ENCODE measurements at places on chromosomes 5 and 9.

GRCh38 chr9:126062158-126062886 lies 264.3 kb upstream of the MVB12B start:
- no peak for DNase-seq

GRCh38 chr5:53191548-53192165 lies 82.1 kb upstream of the MOCS2 start:
- no peak for DNase-seq

GRCh38 chr9:21265421-21266189 lies 25.8 kb upstream of the IFNA14 start:
- DNase-seq: no peak

DNA sequence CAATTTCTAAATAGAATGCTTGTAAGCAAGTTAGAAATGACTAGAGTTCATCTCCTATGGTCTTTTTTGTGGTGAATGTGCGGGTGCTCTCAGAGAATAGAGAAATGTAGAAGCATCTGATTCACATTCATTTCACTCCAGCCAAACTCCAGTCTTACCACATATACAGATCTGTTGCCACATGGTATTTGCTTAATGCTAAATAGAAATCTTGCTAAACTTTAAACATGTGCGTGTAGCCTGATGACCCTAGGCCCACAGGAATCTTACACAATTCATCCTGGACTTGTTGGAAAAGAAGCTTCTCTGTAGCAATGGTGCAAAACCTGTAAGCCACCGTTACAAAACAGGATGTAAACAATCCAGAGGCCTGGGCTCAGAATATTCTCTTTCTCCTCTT lies 135.2 kb downstream of the PCSK1 start:
- DNase-seq: peak; percentile 91

GRCh38 chr5:173675287-173675996 lies 59.0 kb upstream of the BOD1 start:
- no peak for DNase-seq

DNA sequence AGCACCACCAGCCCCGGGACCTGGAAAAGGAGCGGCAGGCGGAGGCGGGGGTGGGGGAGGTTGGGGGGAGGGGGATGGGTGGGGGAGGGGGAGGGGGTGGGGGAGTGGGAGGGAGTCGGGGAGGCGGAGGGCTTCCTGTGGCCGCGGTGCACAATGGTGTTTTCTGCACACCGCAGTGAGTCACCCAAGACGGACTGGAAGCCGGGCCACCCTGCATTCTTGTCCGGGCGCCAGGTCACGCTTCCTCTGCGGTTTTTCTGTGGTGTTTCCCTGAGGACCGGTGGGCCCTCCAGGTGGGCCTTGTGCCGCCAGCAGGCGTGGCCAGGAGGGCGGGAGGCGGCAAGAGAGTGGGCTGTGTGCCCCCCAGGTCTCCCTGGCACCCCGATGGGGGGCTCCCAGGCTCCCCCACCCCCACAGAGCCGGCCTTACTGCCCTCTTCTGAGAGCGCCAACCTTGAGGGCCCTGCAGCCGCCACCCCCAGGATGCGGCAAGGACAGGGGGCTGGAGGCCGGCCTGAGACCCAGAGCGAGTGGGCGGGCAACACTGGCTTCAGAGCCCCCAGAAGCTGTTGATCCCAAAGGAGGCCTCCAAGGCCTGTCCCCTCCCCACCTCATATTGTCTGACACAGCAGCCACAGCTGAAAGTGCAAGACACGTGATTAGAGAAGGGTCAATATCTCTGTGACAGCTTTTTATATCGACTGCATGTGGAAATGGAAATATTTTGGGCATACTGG lies 11.1 kb downstream of the EXD3 start:
- peak; percentile 76 for DNase-seq

- no peak for DNase-seq
Measured at GRCh38 chr9:107633406-107633805, 143.8 kb upstream of the KLF4 start.

GRCh38 chr9:134251296-134252069 lies 74.8 kb upstream of the RXRA start:
- DNase-seq: no peak

- no peak for DNase-seq
Measured at GRCh38 chr9:8390571-8390970, 591.0 kb upstream of the DMAC1 start.

DNA sequence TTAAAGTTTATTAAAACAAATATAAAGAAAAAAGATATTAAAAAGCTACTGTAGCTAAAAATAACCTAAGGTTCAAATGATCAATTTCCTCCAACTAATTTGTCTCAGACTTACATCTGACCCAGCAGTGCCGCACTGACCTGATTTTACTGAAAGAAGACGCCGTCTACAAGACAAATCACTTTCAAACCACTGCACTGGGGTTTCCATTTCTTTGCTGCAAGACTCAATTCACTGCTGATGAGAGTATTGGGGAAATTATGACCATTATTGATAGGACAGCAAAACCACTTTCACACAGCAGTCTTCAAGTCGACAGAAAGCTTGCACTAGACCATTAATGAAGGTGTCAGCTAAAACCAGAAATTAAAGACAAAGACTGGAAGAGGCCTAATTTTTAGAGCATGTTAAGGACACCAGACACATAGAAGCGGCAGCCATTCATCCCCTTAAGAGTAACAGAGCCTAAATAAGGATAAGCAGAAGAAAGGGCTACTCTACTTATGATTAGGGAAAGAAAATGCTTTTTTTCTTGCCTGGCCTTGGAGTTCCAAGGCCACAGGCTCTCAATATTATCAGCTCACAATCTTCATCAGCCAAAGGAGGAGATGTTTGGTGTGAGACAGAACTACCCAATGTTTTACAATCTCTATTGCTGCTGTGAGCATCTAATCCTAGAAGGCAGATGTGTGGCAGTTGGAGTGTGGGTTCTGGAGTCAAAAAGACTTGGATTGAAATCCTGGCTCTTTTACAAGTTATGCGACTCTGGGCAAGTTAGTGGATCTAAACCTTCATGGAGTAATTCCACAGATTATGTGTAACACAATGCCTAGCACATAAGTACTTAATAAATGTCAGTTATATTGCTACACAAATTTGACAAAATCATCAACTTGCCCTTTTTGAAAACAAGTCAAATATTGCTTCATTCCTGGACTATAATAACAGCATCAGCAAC lies 190.7 kb downstream of the MAPKAP1 start:
- no peak for DNase-seq

- no peak for DNase-seq
Measured at GRCh38 chr9:109910671-109911518, 130.9 kb downstream of the PALM2AKAP2 start.

GRCh38 chr9:104948277-104948676 lies 20.3 kb upstream of the ABCA1 start:
- DNase-seq: no peak

- no peak for DNase-seq
Measured at GRCh38 chr9:93164085-93164484, 19.9 kb upstream of the WNK2 start.

- no peak for DNase-seq
Measured at GRCh38 chr5:83253720-83254119, 176.4 kb downstream of the XRCC4 start.

GRCh38 chr9:123649909-123650308 lies 280.0 kb downstream of the DENND1A start:
- DNase-seq: no peak

DNA sequence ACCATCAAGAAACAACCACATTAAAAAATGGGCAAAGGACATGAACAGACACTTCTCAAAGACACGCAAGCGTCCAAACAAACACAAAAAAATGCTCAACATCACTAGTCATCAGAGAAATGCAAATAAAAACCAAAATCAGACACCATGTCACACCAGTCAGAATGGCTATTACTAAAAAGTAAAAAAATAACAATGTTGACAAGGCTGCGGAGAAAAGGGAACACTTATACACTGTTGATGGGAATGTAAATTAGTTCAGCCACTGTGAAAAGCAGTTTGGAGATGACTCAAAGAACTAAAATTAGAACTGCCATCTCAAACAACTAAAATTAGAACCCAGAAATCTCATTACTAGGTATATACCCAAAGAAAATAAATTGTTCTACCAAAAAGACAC lies 80.4 kb downstream of the CAAP1 start:
- DNase-seq: no peak

GRCh38 chr5:76983468-76983867 lies 30.6 kb downstream of the CRHBP start:
- no peak for DNase-seq

GRCh38 chr5:52703321-52703720 lies 84.4 kb upstream of the ITGA1 start:
- no peak for DNase-seq

- no peak for DNase-seq
Measured at GRCh38 chr5:10756549-10756948, 4.5 kb downstream of the DAP start.

DNA sequence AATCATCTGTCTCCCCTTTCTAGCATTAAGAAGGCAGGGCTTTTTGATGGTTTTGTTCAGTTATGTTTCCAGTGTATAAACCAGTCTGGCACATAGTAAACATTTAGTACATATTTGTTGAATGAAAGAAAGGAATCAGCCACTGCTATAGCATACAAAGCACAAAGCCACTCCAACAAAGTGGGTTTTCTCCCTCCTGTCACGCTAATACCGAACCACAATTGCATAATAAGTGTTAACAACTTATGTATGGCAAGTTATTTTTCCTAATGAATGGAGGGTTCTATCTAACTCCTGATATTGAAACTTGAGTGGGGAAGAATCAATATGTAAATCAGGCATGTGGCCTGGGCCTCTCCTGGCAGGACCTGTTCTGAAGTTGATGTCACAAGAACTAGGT lies 53.9 kb downstream of the PRUNE2 start:
- no peak for DNase-seq

- peak; percentile 82 for DNase-seq
Measured at GRCh38 chr9:121498150-121498486, 1.5 kb downstream of the GGTA1 start.

DNA sequence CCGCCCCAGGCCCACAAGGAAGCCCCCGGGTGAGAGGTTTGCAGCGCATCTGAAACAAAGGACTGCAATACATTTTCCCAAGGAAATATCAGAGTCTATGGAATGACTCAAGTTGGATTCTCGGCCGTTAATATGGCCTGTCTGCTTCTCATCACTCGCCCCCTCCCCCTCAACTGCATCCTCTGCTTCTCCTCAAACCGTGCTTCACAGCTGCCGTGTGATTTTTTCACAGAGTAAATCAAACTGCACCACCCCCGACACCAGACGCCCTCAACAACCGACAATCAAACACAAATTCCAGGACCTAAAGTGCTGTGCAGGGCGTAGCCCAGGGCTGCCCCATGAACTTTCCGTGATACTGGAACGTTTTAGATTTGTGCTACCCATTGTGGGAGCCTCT lies 176.9 kb downstream of the ROR2 start:
- no peak for DNase-seq

DNA sequence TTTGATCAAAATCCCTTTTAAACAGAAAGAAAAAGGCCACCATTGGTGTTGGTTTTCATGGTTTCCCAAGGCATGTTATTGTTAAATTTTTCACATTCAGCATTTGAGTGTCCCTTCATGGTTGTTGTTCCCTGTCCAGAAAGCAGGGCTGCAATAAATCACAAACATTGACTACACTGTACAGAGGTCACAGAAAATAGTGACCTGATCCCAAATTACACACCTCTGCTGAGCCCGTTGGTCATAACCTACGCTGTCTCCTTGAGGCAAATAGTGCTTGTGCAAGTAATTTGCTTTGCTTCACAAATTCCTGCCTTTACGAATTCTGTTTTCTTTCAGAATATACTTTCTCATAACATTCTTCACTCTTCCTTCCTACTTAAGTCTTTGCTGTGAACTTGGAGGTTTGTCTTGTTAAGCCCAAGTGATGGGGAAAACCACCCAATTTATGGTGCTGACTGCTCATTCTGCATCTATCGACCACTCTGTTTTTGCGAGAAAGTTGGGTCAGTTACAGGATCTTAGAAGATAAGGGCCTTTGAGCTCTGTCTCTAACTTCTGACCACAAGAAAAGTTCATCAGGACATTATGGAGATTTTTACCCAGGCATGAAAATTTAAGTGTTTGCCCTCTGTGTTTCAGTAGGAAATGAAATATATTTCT lies 16.0 kb downstream of the PIK3R1 start:
- DNase-seq: no peak

DNA sequence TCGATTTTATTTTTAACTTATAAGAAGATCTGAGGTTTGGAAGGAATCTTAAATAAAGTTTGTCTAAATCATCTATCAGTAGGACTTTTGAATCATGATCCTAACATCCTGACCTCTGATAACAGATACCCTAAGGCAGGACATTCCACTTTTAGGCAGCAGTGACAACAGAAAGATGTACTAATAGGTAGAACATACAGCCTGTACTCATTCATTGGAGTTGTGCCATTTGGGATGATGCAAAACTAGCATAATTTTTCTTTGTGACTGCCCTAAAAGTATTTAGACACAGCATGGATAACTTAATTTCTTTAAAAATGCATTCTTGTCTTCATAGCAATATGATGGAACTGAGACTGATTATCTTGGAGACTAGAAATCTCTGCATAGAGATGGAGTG lies 39.7 kb downstream of the CDC42SE2 start:
- no peak for DNase-seq

DNA sequence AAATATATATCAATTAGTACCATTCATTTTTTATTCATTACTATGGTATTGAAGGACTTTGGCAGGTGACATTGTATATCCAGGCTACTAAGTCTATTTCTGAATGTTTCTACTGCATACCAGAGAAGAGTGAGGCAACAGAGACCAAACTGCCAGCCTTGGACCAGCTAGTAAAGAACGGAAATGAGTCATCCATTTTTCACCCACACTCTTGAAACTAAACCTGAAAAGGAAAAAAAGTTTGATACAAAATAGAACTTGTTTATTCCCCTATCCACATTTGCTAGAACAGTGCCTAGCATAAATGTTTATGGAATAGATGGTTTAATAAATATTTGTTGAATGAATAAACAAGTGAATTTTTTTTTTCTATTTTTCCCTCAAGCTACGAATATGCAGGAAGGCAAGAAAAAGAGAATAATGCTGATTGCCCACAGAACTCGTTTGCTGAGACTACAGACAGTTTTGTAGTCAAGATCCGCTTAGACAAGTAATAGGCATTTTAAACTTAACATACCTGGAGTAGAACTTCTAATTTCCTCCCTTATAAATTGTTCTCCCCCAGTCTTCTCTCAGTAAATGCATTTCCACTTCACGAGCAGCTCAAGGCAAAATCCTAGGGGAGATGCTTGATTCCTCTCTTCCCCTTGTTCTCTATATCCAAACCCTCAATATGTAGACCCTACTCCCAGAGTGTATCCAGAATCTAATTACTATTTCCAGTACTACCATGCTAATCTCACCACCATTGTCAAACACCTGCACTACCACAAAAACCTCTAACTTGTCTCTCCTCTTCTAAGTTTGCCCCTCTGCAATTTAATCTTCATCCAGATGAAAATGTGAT lies 146.2 kb upstream of the RASA1 start:
- peak; percentile 13 for DNase-seq

DNA sequence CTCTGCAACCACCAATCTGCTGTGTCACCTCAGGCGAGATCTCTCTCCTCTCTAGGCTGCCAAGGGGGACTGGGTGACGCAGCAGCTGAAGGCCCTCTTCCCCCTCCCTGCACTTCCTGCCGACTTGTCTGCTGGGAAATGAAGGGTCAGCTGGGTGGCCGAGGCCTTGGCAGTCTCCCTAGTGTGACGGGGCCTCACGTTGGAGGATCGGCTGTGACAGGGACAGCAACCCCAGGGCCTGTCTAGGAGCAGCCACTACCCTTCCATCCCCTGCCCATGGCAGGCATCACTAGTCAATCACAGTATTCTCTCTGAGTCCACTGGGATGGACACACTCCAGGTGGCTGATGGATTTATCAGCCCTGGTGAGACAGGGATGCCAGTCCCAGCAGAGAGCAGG lies 107.3 kb upstream of the SARDH start:
- DNase-seq: peak; percentile 41

All from HL-60 (cell line).